Stimulated activated CD4-positive, alpha-beta T cell treated with anti-CD3 and anti-CD28 coated beads, Interleukin-12 subunit alpha, Interleukin-12 subunit beta, amount 100 ng/mL, for 48 hours (primary cell): ENCODE measurements at places on chromosomes 2 and 18.

DNA sequence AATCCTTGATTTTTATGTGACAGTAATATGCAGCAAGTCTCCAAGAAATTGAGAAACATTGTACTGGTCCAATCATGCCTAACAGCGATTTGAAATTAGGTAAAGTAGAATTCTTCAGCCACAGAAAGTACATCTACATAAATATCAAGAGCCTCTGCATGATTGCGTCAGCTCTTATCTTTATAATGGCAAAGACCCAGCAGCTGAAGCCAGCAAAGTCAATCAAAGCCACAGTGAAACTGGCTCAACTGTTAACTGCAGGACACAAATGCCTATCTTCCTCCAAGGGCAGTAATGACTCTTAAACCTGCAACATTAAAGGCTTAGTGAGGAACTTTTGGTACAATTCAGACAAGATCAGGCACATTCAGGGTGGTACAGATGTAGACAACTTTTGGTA is 102.5 kb downstream of the BARD1 start:
- DNase-seq = no peak

DNA sequence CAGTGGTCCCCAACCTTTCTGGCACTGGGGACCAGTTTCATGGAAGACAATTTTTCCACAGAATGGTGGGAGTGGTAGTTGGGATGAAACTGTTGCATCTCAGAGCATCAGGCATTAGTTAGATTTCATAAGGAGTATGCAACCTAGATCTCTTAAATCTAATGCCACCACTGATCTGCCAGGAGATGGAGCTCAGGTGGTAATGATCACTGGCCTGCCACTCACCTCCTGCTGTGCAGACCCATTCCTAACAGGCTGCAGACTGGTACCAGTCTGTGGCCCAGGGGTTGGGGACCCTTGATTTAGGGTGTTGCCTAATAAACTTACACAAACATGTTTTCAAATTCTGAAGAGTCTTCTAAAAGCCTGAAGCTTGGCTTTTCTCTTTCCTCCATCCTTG is 261.3 kb downstream of the CDH19 start:
- DNase-seq = no peak

- DNase-seq = no peak
Measured at GRCh38 chr2:98547092-98547790, 61.1 kb downstream of the COA5 start.

DNA sequence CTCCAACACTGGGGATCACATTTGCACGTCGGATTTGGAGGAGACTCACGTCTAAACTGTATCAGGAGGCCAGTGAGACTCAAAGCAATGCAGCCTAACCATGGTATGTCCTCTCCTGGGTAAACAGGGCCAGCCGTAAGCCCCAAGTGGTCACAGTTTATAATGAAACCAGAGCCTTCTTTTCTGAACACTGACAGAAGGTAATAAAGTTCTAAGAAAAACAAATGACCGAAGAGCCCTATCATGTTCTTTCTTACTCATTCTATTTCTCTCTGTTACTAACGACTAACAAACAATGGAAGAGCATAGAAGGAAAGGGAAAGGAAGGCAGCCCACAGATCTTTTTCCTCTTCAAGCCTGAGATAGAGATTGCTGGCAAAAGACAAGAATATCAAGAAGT is 796.8 kb upstream of the SOX11 start:
- no peak for DNase-seq

GRCh38 chr2:62435720-62436119 is 70.3 kb downstream of the TMEM17 start:
- DNase-seq = no peak

DNA sequence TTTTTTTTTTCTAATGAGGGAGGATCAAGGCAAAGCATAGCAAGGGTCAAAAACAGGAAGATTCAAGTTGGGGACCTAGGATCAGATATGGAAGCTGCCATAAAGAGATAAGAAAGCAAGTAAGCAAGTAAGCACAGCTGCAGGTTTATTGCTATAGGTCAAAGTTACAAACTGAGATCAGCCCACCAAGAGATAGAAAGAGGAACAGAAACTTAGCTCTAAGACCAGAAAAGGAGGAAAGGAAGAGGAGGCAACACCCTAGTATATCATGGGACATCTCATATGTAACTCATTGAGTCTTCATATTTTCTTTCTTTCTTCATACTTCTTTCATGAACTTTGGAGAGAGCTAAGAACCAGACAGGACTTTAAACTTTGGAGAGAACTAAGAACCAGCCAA is 295.9 kb upstream of the CRIM1 start:
- DNase-seq = no peak
